Ascending aorta (tissue), 2 donors: ENCODE measurements at places on chromosomes 6 and 20.

GRCh38 chr20:3313683-3314065 is 74.7 kb upstream of the SLC4A11 start:
- DNase-seq, result no peak

GRCh38 chr6:164184410-164184809 is 769.9 kb downstream of the QKI start:
- no peak for DNase-seq

- no peak for DNase-seq
Measured at GRCh38 chr6:53035549-53036213, 29.5 kb upstream of the FBXO9 start.

GRCh38 chr6:31575335-31575901 is at the start of gene TNF:
TNF (plus strand) TSS chr6:31575565; CDS start chr6:31575742, 177 bp downstream.
- DNase-seq, result no peak

- no peak for DNase-seq
Measured at GRCh38 chr6:152905551-152906299, 77.1 kb downstream of the FBXO5 start.

DNA sequence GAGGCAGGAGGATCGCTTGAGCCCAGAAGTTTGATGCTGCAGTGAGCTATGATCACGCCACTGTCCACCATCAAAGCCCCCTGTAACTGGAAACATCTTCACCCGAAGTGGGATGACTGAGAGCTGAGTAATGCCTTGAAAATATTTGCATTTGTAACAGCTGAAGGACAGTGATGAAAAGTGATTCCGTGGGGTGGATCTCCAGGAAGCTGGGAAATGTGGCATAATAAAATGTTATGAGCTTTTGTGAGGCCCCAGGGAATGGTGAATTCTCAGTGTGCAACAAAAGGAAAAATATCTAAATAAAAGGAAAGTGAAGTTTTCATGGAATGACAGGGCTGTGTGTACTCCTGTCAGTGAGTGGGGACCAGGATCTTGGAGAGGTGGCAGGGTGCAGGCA is 92.0 kb downstream of the JAG1 start:
- DNase-seq, result no peak

- DNase-seq, result no peak
Measured at GRCh38 chr20:38624084-38624483, 22.5 kb downstream of the ARHGAP40 start.
